ENCODE measurements at places on chromosomes 1 and 21.

- peak; percentile 59 for DNase-seq
Measured at GRCh38 chr1:3170561-3171453, 101.8 kb downstream of the PRDM16 start.

DNA sequence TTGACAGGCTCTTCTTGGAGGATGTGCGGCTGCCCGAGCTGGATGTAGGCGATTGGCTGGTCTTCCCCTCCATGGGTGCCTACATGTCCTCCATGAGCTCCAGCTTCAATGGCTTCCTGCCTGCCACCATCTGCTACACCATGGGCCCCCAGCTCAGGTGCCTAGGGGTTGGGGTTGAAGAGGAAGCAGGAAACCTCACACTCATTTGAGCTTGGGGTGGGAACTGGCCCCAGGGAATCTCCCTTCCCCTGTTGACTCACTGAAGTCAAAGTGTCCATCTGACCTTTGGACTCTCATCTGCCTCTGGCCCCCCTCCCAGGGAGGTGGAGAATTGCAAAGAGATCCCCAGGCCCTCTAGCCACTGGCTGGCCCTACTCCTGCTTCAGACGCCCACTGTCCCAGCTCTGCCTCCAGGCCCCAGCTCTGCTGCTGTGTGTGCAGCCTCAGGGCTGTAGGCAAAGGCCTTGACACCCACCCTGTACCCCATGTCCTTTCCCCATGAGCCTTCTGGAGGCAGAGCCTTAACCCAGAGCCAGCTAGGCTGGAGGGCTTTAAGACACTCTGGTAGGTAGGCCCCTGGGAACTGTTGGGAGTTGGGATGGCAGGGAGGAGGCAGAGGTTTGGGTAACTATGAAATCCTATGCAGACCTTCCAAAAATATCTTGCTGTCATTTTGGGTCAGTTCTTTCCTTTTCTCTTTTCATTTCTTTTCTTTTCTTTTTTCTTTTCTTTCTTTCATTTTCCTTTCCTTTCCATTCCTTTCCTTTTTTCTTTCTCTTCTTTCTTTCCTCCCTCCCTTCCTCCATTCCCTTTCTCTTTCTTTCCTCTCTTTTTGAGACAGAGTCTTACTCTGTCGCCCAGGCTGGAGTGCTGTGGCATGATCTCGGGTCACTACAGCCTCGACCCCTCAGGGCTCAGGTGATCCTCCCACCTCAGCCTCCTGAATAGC is 66.9 kb upstream of the TINAGL1 start:
- no peak for DNase-seq

- no peak for DNase-seq
Measured at GRCh38 chr21:42843056-42843455, 36.3 kb downstream of the WDR4 start.

GRCh38 chr21:41801321-41802197 is 34.7 kb upstream of the RIPK4 start:
- no peak for DNase-seq

DNA sequence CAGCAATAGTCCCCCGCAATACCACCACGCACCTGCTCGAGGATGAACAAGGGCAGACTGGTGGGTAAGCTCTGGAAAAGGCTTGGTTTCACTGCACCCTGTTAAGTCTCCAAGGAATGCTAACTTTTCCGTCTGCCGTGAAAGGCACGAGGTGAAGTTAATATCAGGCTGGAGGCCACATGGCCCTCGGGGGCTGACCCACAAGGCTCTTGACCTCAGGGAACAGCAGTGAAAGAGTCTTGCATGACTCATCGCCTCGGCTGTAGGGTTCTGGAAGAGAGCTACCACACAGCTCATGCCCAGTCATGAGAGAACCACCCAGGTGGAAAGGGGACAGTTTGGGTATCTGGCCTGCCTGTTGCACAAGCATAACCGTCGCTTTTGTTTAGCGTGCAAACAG is 24.7 kb downstream of the SCCPDH start:
- DNase-seq = peak; percentile 39

- DNase-seq = peak; percentile 67
Measured at GRCh38 chr1:157992031-157992832, 1.2 kb upstream of the KIRREL1 start.

DNA sequence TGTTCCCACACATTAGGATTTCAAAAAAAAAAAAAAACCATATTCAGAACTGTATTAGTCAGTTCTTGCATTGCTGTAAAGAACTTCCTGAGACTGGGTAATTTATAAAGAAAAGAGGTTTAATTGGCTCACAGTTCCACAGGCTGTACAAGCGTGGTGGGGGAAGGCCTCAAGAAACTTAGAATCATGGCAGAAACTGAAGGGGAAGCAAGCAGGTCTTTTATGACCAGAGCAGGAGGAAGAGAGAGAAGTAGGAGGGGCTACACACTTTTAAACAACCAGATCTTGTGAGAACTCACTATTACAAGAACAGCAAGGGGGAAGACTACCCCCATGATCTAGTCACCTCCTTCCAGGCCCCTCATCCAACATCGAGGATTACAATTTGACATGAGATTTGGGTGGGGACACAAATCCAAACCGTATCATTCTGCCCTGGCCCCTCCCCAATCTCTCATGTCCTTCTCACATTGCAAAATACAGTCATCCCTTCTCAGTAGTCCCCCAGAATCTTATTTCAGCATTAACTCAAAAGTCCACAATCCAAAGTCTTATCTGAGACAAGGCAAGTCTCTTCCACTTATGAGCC is 51.8 kb downstream of the POU2F1 start:
- no peak for DNase-seq

GRCh38 chr1:37958690-37959089 is 11.8 kb upstream of the INPP5B start:
- DNase-seq = peak; percentile 27

All from Daoy (cell line).